Muscle of arm (tissue), 14 donors: ENCODE measurements at places on chromosomes 6 and 20.

GRCh38 chr6:88810701-88811100 lies 152.7 kb downstream of the RNGTT start:
- DNase-seq: peak; percentile 12

GRCh38 chr6:149755300-149756260 lies 6.0 kb downstream of the PCMT1 start:
- DNase-seq: no peak

GRCh38 chr6:133969921-133970295 lies 16.9 kb downstream of the TBPL1 start:
- DNase-seq: no peak

GRCh38 chr6:36272234-36272633 lies 2.4 kb downstream of the PNPLA1 start:
- no peak for DNase-seq

- DNase-seq: peak; percentile 7
Observed at GRCh38 chr6:152750694-152751093, at the start of gene VIP. VIP (plus strand) TSS chr6:152750797; CDS start chr6:152752178, 1,381 bp downstream.

DNA sequence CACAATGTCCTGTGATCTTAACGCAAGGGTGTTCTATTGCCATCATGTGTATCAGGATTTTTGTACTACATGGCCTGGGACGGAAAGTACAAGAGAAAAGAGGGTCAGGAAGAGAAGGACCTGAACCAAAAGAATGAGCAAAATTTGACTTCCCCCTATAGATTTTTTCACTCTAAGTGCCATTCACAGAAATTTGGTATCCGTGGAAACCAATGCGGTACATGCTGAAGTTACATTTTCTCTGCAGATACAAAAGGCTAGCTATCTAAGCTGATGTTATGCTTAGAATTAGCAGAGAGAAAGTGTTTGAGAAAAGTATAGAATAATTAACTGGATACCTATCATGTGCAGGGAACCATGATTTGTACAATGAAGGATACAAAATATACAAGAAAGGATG lies 12.4 kb upstream of the PDE7B start:
- DNase-seq: no peak

DNA sequence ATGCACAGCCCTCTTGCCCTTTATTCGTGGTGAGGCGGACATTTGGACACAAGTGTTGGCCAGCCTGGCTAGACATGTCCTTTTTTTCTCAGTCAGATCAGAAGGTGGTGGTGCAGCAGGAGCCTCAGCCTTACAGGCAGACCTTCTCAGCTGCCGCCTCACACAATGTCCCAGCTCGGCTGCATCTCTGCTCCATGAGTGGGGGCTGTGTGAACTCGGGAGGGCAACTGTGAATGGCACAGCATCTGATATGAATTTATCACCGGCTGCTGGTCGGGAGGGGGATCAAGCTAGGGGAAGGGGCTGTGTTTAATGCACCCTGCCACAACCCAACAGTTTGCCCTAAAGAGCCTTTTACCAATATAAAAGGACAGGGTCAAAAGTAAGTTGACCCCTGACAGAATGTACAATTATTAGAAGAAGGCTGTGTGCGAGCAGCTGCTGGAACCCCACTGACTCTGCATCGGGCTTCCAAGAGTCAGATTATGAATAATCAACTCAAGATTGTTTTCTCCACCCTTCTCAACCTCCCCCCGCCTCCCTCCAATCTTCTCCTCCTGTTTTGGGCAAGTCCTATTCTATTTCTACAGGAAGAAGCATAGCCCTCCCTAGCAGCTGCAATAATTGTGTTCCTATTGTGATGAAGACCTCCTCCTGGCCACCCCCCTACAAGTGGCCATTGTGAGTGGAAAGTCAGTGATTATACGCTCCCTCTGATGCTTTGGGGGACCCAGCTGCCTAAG lies 245.2 kb downstream of the PKHD1 start:
- DNase-seq: no peak

DNA sequence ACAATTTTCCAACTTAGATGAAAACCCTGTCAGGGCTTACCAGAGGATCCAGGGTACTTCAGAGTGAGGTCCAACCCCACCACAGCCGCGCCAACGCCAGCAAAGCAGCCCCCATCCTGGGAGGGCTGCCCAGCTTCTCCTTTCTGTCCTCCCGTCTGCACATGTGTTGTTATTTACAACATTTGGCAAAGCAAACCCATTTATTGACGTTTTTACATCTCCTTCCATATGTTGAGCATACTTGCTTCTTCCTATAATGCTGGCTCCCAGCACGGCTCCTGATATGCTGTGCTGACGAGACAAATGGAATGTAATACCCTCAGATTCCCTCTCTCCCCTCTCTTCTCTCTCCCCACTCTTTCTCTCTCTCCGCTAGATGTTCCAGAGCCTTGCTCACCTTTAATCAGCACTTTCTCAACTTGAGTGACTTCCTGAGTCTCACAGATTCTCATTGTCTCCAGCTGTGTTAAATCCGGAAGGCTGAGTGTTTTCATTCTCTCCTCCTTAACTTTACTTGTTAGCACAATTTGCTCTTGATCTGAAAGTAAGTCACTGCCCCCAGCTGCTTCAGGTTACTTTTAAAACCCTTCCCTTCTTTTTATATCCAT lies 22.7 kb downstream of the RCAN2 start:
- no peak for DNase-seq

DNA sequence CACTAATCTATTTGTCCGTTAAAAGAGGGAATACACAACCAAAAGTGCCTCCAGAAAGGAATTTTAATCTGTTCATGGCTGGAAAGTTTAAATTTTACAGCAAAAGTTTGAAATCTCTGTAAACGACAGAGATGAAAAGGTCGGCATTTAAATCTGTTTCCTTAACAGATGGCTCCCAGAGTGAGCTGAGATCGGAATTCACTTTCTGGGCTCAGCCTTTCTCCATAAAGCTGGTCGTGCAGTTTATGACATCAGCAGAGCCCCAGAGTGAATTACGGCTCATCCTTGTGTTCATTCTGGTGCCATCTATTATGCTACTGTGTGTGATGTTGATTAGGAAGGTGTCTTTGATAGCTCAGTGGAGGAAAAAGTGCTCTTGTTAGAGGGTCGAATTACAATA lies 117.6 kb upstream of the ZFP64 start:
- DNase-seq: no peak

- DNase-seq: no peak
Observed at GRCh38 chr6:24554474-24554873, 59.7 kb downstream of the ALDH5A1 start.

GRCh38 chr6:20403766-20404640 lies 2.3 kb downstream of the E2F3 start:
- peak; percentile 41 for DNase-seq

DNA sequence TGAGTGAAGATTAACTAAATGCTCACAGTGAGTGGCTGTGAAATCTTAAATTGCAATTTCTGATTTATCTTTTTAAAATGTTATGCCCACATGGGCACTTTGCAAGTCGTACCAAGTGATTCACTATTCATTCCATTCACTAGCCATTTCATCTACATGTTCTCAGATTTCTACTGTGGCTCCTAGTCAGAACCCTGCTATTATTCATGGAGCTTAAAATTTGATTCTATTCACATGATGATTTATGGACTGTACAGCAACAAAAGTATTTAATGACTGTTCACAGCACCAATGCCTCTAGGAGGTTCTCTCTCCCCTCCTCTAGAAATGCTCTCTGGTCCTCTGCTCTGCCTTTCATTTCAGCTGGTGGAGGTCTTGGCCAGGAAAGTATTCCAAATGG lies 133.5 kb upstream of the MAP3K7 start:
- no peak for DNase-seq

- no peak for DNase-seq
Observed at GRCh38 chr6:122449069-122449468, 22.5 kb downstream of the SERINC1 start.

DNA sequence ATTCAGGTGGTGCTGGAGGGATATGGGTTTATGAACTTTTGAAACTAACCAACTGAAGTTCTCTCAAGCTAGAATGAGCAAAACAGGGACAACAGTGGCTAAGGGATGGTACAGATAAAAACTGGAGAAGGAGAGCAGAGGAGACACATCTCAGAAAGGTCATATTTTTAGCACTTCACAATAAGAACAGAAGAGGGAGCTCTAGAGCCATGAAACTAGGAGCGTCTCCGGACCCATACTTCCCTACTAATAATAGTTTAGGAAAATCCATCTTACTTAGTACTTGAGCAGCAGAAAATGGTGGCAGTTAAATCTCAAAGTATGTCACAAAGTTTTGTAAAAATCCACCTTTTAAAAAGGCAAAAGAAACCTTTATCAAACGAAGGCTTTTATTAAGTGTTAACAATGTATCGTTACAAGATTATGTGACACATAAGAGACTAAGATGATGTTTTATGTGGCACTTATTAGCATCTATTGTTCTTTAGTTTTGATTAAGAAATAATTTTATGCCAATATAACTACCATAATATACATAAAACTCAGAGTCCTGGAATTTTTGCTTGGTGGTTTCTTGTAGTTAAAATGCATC lies 278.6 kb downstream of the TBC1D32 start:
- peak; percentile 34 for DNase-seq

- DNase-seq: no peak
Observed at GRCh38 chr20:8749101-8749500, 319.8 kb upstream of the PLCB4 start.

DNA sequence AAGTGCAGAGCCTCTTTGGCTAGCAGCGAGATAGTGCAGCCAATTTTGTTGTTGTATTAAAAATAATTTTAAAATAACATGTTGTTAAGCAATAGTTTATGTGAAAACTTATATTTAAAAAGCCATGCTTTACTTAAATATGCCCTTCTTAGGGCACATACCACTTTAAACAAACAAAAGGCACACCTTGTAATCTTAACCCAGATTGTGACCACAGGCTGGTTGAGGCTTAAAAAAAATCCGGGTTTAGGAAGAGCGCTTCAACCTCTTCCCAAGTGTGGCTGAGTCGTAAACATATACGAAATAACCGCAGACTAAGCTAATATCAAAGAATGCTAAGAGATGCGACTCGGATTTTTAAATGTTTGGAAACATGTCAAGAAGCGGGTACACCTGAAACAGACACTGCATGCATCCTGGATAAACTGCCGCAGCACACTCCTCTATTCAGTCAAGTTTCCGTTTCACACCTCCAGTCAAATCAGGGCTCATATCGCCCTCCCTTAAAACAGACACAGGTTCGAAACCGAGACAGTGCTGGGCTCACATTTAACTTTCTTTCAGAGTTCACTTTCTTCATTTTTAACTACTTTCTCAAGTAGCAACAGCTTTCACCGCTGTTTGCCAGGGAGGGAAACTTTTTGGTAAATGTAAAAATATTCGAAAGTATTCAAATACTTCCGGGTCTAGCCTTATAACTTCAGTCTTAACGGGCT lies 1.5 kb downstream of the DEK start:
- peak; percentile 33 for DNase-seq

GRCh38 chr6:108115598-108116058 lies 41.1 kb upstream of the OSTM1 start:
- DNase-seq: no peak

- DNase-seq: no peak
Observed at GRCh38 chr6:139442188-139442671, 67.8 kb upstream of the CITED2 start.

DNA sequence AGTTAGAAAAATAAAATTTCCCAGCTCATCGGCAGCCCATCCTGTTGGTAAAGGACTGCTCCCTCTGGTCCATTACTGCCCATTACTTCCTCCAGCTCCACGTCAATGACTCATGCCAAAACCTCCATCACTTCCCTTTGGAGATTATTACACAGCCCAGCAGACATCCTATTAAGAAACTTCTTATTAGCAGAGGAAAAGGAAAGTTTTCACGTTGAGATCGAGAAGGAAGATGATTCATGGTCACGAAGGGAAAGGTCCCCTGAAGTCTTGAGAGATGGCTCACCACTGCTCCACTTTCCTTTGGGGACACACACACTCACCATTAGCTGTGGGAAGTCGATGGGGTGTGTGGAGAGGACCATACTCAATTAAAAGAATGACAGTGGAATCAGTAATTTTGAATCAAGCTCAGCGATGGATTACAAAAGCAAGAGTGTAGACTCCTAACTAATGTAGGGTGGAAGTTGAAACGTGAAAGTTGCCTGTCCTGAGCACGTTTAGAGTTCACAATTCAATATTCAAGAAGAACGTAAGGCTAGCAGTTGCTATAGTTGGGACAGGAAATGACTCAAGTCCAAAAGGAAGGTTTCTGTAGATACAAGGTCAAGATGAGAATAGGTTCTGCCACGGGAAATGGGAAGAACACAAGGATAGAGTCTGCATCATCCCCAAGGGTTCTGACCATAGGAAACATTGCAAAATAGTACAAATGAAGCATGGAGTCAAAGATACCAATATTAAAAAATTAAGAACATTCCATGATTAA lies 21.6 kb downstream of the SASH1 start:
- DNase-seq: no peak

GRCh38 chr6:90534337-90535025 lies 52.4 kb downstream of the MAP3K7 start:
- DNase-seq: no peak

DNA sequence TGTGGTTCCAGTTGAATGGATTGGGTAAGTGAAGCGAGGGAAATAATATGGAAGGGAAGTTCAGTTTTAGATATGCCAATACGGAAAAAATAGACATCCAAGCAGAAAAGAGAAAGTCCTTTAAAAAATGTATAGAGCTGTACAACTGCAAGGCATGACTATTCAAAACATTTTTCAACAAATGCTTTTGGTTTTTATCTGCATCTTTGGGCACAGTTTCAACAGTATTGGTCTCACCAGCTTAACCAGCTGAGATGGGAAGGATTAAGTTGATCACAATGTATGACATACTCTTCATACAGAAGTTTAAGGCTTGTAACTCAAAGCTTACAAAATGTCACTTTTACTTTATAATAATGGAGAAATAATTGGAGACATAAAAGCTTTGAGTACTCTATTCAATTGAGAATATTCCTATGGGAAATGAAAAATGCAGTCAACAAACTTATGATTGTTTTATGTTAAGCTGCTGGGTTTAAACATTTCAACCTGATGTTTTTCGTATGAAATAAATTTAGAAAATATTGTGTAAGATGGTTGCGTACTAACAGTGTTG lies 16.3 kb upstream of the UTRN start:
- no peak for DNase-seq

DNA sequence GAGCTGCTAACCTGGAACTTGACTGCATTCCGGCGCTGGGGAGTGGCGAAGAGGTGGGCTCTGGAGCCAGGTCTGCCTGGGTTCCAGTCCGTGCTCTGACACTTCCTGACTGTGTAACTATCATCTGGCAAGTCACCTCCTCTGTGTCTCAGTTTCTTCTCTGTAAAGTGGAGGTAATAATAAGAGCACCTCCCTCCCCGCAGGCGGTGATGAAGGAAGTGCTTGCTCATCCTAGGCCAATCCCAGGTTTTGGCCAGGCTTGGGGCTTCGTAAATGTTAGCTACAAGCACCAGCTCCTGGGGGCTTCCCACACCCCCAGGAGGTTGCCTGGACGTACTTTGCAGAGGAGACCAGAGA lies 32.8 kb downstream of the SNAI1 start:
- no peak for DNase-seq

GRCh38 chr6:3707024-3707423 lies 44.5 kb downstream of the PXDC1 start:
- DNase-seq: no peak

DNA sequence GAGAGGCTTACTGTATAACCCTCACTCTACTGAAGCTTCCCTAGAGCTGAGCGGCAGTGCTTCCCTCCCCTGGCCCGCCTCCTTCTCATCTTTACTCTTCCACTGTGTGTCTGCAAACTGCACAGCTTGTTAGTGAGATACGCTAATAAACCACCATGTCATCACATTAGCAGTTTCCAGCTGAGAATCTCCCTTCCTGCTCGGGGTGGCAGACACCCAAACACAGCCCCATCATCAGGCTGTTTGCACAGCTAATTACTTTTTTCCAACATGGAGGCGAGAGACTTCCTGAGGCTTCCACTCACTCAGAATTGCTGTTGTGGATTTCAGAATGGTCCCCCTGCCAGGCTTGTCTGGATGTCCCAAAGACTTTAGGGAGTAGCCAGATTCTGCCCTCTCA lies 444.9 kb upstream of the SULF2 start:
- DNase-seq: no peak
